NCI-H1048 (cell line): ENCODE measurements at places on chromosomes 7 and 10.

DNA sequence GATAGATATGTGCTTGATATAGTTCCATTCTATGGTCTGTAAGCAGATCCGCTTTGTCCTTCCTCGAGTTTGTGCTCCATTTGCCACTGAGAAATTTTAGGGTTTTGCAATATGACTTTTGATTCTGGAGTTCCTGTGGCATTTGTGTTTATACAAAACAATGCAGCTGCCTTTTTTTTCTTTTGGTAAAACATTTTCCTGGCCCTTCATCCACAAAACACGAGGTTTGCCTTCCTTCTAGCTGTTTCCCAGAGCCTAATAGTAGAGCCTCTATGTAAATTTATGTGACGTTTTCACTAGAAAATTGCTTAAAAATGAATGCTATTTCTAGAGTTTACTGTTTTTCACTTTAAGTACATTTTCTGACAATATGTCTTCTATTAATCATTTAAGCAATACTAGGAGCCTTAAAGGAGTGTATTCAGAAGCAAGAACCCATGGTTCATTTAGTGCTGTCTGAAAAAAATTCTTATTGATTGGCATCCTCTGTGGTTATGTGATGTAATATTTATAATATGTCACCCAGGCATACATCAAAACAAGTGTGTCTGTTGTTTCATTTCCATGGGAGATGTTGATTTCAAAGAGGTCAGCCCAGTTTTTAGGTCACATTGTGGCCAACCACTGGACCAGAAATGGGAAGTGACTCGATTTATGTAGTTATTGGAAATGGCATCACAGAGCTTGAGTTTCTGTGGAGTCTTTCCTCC lies 618.3 kb downstream of the LRMDA start:
- DNase-seq = no peak

- no peak for DNase-seq
Measured at GRCh38 chr7:21967598-21968003, 21.9 kb upstream of the CDCA7L start.

- DNase-seq = no peak
Measured at GRCh38 chr10:121695731-121696464, 97.7 kb upstream of the FGFR2 start.

DNA sequence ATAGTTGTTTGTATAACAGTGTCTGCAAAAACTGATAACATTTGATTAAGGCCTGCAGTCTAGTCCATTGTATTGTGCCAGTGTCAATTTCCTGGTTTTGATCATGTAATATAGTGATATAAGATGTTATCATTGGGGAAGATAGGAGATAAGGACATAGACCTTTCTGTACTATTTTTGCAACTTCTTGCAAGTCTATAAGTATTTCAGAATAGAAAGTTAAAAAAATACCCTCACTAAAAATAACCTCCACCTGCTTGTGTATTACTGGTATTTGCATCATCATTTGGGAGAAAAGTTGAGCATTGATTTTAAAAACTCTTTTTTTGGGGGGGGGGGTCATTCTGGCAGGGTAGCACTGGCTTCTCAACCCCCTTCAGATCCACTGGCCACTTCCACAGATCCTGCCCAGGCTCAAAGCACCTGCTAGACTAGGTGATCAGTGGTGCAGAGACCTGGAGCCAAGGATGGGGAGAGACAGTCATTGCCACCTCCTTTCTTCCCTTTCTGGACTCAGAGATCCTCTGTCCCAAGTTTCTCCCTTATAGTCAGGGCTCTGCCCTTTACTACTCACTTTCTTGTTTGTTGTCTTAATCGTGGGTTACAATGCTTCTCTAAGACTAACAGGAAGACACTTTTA lies 103.0 kb downstream of the RBM20 start:
- DNase-seq = no peak

GRCh38 chr7:113774182-113774807 lies 144.5 kb downstream of the PPP1R3A start:
- DNase-seq = peak; percentile 25

DNA sequence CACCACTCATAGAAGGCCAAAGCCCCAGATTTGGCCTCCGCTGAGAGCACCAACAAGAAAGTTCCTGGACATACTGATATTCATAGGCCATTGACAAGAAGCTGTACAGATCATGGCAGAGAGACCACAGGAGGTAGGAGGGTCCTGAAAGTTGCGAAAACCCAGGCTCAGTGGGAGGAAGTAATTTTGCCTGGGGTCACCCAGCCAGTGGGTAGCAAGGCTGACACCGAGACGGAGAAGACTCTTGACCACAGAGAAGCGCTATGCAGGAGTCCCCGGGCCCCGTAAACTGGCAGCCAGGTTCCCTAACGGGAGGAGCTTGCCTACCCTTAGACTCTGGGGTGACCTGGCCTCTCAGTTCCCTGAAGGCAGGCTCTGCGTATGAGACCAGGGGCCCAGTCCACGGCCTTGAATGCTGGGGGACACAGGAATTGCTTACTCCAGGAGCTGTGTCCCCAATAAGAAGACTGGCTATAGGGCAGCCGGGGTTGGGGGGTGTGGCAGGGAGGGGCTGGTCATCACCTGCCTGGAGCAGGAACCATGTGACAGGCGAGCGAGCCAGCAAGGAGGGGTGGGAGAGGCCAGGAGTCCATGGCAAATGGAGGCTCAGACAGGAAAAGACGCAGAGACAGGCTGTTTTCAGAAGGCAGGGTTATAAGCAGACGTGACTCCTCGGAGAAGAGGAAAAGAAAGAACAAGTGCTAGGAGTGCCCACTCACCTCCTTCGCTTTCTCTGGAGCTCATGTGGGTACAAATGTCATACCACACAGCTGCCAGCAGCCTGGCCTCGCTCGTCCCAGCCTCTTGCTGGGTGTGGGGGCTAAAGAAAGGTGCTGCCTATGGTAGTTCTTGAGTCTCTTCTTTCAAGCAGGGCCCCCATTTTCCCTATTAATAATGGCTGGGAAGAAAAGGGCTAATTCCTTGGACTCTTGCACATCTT lies 24.6 kb upstream of the NPFFR1 start:
- DNase-seq = no peak

DNA sequence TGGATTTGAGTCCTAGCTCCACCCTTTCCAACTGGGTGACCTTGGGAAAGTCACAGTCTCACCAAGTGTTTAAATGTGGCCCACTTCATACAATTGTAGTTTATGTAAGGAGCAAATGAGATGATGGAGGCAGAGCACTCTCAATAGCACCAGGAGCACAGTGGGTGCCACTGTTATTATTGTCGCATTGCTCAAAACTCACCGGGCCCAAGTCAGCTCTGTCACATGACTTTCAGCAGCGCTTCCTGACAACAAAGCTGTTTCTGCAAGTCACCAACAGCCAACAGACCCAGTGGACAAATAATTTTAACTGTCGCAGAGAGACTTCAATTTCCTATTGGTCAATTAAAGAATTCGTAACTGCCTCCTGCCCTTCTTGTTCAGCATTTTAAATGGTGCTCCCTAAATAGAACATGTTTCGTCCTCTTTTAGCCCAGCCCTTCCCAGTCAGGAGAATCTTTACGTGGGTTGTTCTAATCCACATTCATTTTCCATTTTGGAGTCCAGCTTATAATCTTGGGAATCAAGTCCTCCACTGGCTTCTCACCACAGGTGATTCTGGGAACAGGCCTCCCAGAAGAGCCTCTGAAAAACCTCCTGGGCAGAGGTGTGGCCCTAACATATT lies 415.6 kb upstream of the NPVF start:
- no peak for DNase-seq

- no peak for DNase-seq
Measured at GRCh38 chr10:11687779-11688447, 54.3 kb upstream of the ECHDC3 start.

DNA sequence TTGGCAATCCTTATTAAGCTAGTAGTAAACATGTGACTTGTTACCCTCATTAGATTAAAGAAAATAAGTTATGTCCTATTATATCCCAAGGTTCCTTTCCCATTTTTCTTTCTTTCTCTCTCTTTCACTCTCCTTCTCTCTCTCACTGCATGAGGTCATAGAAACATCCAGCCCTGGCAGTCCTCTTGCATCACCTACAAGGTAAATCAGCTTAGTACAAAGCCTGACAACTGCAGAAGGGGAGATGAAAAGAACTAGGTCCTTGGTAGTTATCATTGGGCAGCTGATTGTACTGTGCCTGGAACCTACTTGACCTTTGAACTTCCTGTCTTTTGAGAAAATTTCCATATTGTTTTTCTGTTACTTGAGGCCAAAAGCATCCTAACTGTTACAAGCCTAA lies 307.9 kb upstream of the SP8 start:
- no peak for DNase-seq

DNA sequence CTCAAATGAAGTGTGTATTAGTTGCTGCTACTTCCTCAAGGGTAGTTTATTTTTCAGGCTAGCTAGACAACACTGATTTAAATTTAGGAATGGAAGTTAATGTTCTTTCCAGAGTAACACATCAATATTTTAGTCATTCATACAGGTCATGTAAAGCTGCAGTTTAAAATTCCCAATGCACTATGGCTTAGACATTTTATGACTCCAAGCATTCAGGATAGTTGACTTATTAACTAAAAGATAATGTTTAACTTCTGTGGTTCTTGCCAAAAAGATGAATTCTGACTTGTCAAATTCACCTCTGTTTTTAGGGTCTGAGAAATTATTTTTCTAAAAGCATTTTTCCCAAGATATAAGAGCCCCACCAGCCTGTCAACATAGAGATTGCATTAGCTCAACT lies 131.9 kb downstream of the TFPI2 start:
- no peak for DNase-seq

GRCh38 chr7:47297120-47297519 lies 284.8 kb downstream of the TNS3 start:
- DNase-seq = no peak

- no peak for DNase-seq
Measured at GRCh38 chr10:84845628-84846261, 517.4 kb downstream of the CCSER2 start.

GRCh38 chr7:136900005-136900404 lies 31.6 kb downstream of the CHRM2 start:
- DNase-seq = no peak

- no peak for DNase-seq
Measured at GRCh38 chr10:110263164-110263563, 41.6 kb downstream of the SMNDC1 start.

DNA sequence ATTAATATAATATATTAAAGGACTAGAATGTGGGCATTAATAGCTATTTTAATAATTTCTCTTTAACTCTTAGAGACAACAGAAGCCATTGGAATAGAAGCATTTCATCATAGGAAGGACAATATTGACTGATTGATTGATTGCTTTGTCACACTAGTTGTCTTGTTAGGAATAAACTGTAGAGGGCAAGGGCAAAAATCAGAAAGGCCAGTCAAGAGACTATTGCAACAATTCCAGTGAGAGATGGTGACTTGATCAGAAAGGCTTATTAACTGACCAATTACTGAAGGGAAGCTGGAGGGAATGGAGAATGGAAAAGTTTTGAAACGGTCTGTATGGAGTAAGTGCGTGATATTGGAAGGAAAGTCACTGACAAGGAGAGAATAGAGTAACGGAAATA lies 87.3 kb downstream of the RUNDC3B start:
- no peak for DNase-seq

DNA sequence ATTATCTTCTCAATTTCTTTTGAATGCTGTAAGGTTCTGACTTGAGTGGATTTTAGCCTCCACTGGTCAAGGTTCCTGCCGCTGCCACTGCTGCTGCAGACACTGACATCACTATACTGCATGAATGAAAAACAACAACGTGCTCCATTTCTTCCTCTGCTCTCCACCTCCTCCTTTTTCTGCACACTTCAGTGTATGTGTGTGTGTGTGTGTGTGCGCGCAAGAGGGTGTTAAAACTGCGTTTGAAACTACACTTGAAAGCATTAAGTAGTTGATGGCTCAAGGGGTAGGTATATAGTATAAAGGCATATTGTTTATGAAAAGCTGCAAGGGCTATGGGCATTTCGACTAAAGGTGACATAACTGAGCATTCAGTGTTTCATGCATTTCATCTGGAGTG lies 3.5 kb downstream of the GLCCI1 start:
- DNase-seq = no peak

GRCh38 chr7:1800902-1801301 lies 130.8 kb downstream of the ELFN1 start:
- DNase-seq = no peak

GRCh38 chr10:7315906-7316305 lies 94.9 kb downstream of the SFMBT2 start:
- DNase-seq = no peak

DNA sequence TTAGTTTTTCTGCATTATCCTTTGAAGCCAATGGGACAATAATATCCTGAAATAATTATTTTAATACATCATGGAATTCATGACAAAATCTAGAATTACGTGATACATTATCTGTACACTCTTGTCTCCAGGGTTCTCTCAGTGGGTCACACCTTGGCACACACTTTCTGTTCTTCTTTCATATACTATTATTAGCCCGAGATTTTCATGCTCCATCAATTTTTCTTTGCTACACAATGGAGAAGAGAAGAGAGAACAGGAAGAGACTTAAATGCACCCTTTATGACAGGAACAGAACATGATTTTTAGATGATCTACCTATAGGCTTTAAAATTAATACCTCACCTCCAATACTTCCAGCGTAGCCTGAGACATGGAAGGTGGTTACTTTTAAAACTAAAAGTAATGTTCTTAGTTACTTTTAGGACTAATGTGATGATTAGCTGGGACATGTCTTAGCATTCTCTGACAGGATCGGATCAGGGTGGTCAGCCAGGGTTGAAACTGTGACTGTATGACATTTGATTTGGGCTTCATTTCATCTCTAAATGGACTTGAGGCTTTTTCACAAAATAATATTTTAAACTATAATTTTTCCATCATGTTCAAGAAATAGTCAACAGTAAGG lies 148.2 kb upstream of the WNT16 start:
- no peak for DNase-seq

- no peak for DNase-seq
Measured at GRCh38 chr10:86284355-86285105, 82.1 kb downstream of the GRID1 start.

DNA sequence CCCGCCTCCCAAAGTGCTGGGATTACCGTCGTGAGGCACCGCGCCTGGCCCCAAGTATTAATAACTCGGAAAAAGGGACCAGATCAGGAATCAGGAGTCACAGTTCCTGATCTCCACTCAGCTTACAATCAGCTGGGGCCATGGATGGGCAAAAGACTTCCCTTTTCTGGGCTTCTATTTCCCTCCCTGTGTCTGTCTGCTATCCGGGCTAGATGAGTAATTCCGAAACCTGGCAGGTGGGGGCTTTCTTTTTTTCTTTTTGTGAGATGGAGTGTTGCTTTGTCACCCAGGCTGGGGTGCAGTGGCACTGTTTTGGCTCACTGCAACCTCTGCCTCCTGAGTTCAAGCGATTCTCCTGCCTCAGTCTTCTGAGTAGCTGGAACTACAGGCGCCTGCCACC lies 11.6 kb downstream of the RPS24 start:
- DNase-seq = no peak

GRCh38 chr7:29485339-29486190 lies 78.1 kb upstream of the PRR15 start:
- DNase-seq = no peak
